ENCODE measurements at places on chromosomes 3 and 15.

DNA sequence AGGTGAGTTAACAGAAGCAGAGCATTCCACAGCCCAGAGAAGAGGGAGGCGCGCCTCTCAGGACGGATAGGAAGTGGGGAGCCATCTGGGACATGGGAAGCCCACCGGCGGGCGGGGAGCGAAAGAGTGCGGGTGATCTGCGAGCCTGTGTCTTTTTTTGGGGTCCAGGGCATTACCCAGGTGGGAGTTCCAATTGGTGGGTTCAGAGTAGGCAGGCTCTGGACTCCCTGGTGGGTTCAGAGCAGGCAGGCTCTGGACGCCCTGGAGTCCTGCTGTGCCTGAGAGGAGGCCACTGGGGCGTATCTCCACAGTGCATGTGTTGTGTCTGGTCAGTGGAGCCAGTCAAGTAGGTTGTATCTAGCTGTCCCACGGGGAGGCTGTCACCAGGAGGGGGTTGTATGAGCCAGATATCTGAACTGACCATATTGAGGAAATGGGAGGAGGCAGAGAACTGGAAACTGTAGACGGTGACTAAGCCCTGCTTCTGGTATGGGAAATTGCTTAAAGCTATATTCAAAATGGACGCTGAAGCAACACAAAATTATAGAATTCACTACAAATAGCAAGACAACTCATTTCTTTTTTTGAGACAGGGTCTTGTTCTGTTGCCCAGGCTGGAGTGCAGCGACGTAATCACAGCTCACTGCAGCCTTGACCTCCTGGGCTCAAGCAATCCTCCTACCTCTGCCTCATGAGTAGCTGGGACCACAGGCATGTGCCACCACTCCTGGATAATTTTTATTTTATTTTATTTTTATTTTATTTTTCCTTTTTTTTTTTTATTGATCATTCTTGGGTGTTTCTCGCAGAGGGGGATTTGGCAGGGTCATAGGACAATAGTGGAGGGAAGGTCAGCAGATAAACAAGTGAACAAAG lies 34.5 kb upstream of the CHST2 start:
- DNase-seq: peak; percentile 61

DNA sequence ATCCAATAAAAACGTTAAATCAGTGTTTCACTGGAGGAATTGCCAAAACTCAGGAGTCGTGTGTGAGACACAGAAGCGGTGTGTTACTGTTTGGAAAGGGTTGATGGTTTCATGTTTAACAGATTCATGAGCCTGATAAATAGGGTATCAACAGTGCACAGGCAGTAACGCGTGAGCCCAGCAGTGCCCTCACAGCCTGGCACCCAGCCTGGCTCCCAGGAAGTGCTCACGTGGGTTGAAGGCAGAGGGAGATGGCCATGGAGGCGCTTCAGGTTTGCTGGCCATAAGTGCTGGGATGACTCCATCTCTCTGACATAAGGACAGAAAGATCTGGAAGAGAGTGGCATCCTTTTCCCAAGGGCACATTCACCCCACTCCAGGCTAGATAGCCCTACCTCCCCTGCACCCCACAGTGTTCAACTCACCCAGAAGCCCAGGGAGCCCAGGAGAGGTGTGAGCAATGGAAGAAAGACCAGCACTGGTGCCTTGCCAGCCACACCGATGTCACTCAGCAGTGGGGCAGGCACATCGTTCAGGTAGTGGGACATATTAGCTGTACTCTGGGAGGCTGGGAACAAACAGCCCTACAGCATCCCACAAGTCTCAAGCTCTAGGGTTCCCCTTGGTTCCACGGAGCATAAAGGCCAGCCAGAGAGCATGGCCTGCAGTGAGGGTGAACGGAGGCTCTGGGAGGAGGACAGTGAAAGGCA lies 164.3 kb downstream of the LRRK1 start:
- no peak for DNase-seq

GRCh38 chr3:72006631-72007556 lies 221.9 kb upstream of the PROK2 start:
- no peak for DNase-seq

- DNase-seq: no peak
Measured at GRCh38 chr3:65879372-65879771, 159.3 kb downstream of the MAGI1 start.

DNA sequence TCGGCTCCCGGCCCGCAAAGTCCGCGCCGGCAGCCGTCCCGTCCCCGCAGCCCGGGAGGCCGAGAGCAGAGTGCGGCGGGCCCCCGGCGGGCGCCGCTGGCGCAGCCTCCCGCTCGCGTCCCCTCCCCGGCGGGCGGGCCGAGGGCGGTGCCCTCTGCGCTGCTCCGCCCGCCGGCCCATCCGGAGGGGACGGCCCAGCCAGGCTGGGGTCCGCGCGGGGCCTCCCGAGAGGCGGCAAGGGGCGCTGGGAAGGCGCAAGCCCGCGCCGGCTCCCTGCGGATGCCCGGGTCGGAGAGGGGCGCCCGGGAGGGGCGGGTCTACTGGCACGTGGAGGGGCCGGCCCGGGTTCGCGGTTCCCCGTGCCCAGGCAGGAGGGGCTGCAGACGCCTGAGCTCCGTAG lies at the start of the genes CLCN2 and POLR2H:
Gene CLCN2, minus strand, starts transcription at position 74 of the 400 bp plus-strand sequence. CDS start 126 bp downstream, outside the sequence.
Gene POLR2H, plus strand, starts transcription at position 179 of the 400 bp plus-strand sequence. CDS start 1,783 bp downstream, outside the sequence.
- peak; percentile 81 for DNase-seq

DNA sequence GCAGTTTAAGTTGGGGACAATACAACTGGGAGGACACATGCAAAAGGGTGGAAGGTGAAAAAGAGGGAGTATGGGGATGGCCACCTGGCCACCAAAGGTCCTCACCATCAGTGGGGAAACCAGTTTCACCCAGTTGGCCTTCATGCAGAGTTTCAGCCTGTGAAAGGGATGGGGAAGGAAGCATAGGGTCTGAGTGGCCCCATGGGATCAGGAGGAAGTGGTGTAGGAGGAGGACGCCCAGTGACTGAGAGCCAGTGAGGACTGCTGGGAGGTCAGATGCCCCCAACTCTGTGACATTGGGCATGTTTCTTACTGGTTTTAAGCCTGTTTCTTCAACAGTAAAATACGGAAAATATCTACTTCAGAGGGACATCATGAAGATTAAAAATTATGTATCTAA lies 16.3 kb downstream of the BCL2A1 start:
- DNase-seq: no peak

- DNase-seq: no peak
Measured at GRCh38 chr3:62229908-62230307, 143.4 kb downstream of the FEZF2 start.

DNA sequence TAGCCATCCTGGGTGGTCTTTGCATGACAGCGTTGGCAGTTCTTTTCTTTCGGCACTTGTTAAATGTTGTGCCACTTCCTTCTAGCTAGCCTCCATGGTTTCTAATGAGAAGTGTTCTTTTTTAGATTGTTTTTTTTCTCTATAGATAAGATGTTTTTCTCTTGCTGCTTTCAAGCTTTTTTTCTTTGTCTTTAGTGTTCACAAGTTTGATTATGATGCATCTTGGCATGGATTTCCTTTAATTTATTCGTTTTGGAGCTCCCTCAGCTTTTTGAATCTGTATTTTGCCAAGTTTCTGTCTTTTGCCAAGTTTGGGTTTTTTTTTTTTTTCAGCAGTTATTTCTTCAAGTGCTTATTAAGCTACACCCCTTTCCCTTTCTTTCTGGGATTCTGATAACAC lies 53.1 kb downstream of the TM2D3 start:
- no peak for DNase-seq

Measured in BE2C (cell line).